NCI-H345 (cell line): ENCODE measurements at places on chromosomes 3 and 15.

GRCh38 chr3:136989781-136990524, 32.2 kb downstream of the IL20RB start:
- DNase-seq: peak; percentile 5

DNA sequence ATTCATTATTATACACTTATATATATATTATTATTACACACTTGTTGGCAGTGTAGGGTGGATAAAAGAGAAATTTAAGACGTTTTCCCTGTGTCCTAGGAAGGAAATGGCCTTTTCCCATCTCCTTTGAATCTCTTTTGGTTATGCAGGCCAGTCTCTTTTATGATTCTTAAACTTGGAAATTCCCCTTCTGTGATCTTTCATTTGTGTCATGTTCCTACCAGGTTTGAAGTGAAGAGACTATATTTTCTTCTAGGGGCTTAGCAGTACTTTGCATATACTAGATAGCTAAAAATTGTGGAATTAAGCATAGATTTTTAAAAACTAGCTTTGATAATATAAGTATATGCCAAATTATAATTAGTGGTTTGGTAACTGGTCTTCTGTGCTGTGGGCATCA, 58.5 kb downstream of the BBX start:
- DNase-seq: no peak

DNA sequence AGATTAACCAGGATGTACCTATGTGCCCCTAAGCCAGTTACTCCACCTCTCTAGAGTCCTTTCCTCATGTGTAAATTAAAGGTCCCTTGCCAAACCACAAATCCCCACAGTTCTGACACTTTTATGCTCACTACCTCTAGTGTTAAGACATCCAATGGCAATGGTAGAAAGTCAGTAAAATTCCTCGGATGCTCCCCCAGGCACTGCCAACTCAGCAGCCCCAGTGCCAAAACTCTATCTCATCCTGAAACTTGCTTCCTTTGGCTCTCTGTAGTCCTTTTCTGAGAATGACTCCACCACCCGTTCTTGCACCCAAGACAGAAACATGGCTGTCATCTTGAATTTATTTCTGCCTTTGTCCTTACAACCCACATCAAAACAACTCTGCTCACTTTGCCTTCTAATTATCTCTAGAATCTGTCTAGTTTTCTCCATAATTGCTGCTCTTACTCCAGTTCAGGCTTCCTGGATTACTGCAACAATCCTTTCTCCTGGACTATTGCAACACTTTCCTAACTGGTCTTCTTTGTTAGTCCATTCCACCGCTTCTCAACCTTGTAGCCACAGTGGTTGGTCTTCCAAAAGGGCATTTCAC, 41.6 kb downstream of the MB21D2 start:
- no peak for DNase-seq

DNA sequence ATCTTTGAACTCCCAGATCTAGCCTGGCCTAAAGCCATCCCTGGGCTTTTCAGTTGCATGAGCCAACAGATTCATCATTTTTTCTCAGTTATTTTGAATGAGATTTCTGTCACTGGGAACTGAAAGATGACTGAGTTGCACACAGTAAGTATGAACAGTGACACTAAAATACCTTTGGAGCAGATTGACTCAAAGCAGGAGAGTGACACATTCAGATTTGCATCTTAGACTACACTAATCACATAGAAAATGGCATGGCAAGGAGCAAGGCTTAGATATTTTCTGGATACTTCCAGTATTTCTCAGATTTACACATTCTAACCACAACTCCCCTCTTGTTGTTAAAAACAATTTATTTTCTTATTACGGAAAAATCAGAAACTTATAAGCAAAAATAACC, 32.8 kb downstream of the SEC62 start:
- DNase-seq: no peak

- DNase-seq: no peak
Observed at GRCh38 chr3:20056725-20057611, 16.7 kb downstream of the KAT2B start.

DNA sequence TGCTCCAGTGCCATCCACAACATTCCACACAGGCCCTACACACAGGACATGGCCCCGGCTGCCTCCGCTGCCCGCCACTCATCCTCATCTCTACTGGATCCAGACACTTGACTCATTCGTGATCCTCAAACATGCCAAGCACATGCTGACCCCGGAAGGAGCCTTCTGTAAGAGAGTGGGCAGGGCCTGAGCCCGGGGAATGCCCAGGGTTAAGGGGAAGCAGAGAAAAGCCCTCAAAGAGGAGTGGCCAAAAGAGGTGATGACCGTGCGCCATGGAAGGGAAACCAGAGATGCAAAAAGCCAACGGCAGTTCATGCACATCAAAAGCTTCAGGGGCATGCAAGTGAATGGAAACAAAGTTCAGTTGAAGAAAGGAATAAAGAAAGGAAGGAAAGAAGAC, 46.1 kb downstream of the RFTN1 start:
- DNase-seq: no peak

DNA sequence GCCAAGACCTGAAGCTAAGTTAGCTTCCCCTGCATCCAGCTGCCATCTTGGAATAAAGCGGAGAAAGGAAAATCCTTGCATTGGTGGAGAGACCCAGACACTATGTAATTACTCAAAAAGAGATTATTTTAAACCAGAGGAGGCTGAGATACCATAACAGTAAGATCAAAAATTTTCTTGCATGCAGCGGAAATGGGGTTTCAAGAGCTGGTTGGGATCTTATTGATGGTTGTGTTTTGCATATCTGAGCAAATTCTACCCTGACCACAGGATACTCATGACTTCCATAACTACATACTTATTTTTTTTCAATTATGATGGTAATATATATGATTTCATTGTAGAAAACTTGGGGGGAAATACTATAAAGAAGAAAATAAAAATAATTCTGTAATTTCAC, 17.5 kb downstream of the TMEM158 start:
- DNase-seq: no peak

- no peak for DNase-seq
Observed at GRCh38 chr15:49290191-49290590, 120.1 kb downstream of the GALK2 start.

- no peak for DNase-seq
Observed at GRCh38 chr3:160130071-160130470, 95.2 kb upstream of the C3orf80 start.

DNA sequence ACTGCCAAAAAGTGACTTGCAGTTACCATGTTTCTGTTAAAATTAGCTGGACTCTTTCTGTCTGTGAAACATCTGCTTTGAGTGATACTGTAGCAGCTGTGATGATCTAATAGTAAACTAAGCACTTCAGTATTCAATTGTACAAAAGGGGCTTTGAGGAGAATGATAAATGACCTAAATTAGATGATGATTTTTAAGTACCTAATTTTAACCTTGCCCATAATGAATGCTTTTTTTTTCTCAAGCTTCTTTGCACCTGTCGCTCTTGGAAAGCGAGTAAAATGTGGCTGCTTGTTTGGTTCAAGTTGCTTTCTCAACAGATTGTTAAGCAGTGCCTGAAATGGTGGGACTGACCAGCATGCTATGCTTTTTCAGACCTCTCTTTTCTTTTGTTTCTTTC, 752.3 kb downstream of the EPHA3 start:
- DNase-seq: peak; percentile 42

DNA sequence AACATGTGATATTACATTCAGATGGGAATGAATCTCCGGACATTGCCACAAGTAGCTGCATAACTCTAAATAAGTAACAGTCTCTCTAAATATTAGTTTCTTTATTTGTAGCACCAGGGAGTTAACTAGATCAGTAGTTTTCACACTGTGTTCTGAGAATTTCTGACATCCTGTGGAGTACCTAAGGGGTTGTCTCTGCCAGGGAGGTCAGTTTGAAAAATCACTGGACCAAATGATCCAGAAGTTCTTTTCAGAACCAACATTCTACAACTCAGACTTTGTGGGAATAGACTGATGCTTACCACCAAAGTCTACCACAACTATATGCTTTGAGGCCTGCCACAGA, 9.0 kb upstream of the ILDR1 start:
- no peak for DNase-seq

- no peak for DNase-seq
Observed at GRCh38 chr3:119350114-119350513, 55.9 kb downstream of the ARHGAP31 start.

- peak; percentile 20 for DNase-seq
Observed at GRCh38 chr15:40108061-40108854, 421 bp downstream of the BMF start.

- DNase-seq: no peak
Observed at GRCh38 chr15:67405208-67406191, 115.4 kb upstream of the C15orf61 start.

DNA sequence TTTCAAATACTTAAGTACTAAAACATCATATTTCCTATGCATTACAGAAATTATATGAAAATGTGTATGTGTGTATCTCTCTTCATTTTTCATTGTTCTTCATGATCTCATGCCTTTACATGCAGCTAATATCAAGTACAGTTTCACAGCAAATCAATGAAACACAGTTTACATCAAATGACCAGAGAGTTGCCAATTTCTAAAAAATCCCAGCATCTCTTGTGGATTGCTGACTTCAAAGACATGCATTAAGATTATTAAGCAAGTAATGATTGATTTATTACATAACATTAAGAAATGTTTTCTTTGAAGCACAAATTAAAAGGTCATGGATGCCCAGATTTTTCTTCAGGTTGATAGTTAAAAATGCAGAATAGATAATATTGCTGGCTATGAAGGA, 31.0 kb upstream of the TAFA4 start:
- DNase-seq: no peak

DNA sequence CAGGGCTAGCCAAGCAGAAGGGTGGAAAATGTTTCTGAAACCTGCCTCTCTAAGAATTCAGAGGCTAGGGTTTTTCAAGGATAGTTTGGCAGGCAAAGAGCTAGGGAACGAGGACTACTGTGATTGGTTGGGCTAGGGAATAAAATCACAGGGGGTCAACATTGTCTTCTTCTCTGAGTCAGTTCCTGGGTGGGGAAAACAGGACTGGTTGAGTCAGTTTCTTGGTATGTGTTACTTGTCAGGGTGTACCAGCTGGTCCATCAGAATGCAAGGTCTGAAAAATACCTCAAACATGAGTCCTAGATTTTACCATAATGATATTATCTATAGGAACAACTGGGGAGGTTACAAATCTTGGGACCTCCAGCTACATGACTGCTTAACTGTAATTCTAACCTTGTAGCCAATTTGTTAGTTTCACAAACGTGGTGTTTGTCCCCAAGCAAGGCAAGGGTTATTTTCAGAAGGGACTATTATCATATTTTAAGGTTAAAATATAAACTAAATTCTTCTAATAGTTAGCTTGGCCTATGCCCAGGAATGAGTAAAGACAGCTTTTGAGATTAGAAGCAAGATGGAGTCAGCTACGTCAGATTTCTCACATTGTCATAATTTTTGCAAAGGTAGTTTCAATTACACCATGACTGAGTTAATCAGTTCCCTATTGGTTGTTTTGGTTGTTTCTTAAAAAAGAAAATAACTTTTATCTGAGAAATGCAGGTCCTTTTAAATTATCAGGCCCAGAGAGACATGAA, 231.5 kb downstream of the ALCAM start:
- no peak for DNase-seq

- DNase-seq: no peak
Observed at GRCh38 chr3:86029590-86029989, 961.4 kb downstream of the VGLL3 start.

GRCh38 chr3:43286841-43287499, 630 bp downstream of the SNRK start:
- DNase-seq: peak; percentile 7

GRCh38 chr3:103690536-103690935, 1255.7 kb downstream of the ZPLD1 start:
- DNase-seq: no peak

DNA sequence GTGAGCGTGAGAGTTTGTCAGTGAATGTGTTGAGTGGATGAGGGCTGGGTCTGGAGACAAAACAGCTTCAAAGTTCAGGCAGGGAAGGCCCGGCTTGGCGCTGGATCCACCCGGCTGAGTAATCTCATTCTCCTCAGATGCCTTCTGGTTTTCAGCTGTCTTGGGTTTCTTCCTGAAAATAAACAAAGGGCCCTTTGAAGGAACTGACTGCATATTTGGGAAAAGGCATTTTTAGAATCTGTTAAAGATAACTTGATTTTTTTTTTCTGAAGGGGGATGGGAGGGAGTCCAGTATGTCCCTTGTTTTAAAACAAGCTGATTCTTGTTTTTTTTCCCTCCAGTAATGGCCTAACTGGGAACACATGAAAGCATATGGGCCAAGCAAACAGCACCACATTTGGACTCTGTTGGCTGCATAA, 86.4 kb downstream of the TIGIT start:
- DNase-seq: no peak

DNA sequence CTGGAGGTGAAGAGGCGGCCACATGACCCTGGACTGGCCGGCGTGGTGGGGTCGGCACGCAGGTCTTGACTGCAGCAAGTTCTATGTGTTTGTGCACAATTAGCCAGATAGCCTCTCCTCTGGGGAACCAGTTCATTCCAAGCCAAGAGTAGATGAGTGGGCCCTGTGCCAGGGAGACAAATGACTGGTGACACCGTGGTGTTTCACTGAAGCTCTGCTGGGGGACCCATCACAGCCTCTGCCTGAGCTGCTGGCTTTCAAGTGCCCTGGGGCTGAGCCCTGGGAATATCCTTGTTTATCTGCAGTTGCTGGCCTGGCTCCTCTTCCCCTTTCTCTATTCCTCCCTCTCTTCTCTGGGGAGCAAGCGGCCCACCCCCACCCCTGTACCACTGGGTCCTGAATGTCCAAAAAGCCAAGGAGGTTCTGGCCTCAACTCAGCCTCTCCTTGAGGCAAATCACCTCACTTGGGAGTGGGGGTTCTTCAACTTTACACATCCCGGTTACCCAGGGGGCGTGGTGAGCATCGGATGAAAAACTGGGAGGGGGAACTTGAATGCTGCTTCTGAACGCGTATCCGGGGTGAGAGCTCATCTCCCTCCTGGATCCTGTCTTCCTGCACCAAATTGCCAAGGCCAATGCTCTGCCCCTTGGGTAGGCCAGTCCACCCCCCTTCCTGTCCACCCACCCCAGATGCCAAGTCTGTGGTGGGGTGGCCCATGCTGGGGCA, 199.6 kb upstream of the LYSMD4 start:
- DNase-seq: no peak

GRCh38 chr15:52493968-52494367, 34.7 kb downstream of the MYO5A start:
- no peak for DNase-seq

DNA sequence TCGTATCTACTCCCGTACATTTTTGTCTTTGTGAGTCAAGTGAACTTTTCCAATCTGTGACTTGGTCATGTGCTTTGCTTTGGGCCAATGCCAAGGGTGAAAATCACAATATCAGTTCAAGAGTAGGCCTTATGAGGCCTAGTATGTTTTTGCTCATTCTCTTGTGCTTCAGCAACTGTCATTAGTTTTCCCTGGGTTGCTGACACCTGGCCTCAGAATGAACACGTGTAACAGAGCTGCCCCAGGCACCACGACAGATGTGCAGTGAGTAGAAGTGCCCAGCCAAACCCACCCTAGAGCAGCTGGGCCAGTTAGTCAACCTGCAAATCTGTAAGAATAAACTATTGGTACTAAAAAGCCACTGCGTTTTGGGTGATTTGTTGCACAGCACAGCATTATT, 460.3 kb upstream of the WNT5A start:
- DNase-seq: no peak

- no peak for DNase-seq
Observed at GRCh38 chr3:160617636-160618035, 52.3 kb upstream of the KPNA4 start.

- DNase-seq: no peak
Observed at GRCh38 chr3:153925841-153926514, 195.2 kb upstream of the ARHGEF26 start.

GRCh38 chr3:44132061-44132460, 109.6 kb upstream of the TOPAZ1 start:
- DNase-seq: no peak

- DNase-seq: no peak
Observed at GRCh38 chr3:152084441-152085158, 184.1 kb upstream of the MBNL1 start.
